ENCODE measurements at places on chromosomes 16 and 17. TPM values are rescaled to one million over a fixed set of nuclear protein-coding genes. Genes with fewer than 3 reads are reported as not detected.

GRCh38 chr16:17563323-17564091 lies 92.7 kb upstream of the XYLT1 start:
- H3K27ac ChIP-seq: no peak overlapping the region
- no peaks in the 10 kb centered on the region for H3K36me3 ChIP-seq
- no peak for DNase-seq
- peaks cover 4% of the 10 kb centered on the region for H3K27me3 ChIP-seq
- H3K4me3 ChIP-seq: no peak overlapping the region

The KARS1 gene
- total RNA-seq: 155 TPM

DNA sequence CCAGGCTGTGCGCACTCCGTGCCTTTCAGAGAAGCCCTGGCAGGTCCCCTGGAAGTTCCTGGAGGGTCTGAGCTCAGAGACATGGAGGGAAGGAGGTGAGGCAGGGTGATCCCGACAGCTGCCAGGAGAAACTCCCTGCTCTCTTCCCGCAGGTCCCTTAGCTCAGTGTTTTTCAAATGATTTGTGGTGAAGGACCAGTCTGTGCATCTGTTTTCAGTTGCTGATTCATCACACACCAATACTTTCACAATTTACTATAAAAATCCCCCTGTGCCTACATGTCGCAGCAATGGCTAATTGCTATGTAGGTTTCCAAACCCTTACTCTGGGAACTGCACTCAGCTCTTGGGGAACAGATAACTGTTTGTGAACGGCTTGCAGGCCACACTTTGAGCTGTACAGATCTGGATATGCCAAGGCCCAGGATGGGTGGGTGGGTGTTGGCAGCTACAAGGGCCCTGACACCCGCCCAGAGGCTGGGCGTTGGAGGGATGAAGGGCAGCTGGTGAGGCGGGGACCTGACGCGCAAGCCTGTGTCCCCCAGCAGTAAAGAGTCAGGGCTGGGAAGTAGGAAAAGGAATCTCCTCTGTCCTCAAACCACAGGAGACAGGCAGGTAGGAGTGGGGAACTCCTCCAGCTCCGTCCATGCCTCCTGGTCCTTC lies 20.5 kb upstream of the EMP2 start:
- no peak overlapping the region for H3K4me3 ChIP-seq
- DNase-seq: peak; percentile 48
- H3K27me3 ChIP-seq: peaks cover 9% of the 10 kb centered on the region

The RCVRN gene
- not detected for total RNA-seq

The KRTAP4-5 gene
- total RNA-seq: not detected

GRCh38 chr16:89345642-89346150 lies 128.2 kb downstream of the ZNF778 start:
- H3K27ac ChIP-seq: no peak overlapping the region
- no peaks in the 10 kb centered on the region for H3K27me3 ChIP-seq
- H3K4me1 ChIP-seq: peaks cover 24% of the 10 kb centered on the region

DNA sequence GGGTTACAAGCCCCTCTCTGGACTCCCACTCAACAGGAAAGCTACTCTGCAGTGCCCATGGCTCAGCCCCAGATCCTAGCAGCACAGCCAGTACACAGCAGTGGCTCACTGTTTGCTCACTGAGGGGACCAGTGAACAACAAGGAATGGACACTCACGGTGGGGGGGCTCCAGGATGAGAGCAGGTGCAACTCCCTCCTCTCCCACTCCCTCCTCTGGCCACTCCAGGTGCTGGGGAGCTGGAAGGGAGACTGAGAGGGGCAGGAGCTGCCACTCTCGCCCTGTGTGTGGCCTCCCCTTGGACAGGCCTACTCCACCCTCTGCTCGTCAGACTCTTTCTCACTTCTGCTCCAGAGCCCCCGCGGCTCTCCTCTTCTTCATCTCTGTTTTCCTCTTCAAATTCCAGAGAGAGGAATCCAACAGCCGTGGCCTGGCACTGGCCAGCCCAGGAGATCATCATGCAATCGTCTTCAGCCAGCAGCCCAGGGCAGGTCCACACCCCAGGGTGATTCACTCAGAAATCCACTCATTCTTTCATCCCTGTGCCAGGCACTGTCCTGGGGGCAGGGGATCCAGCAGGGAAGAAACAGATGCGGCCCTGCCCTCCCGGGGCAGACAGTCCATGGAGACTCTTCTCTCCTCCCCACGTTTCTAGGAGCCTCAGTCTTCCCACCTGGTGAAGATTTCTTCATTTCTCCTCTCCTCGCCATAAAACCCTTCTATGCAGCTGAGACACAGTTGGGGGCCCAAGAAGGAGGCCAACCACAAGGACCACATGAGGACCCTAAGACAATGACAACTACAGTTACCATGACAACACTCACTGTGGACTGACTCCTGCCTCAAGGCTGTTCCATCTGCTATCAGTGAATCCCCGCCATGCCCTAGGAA lies 30.7 kb downstream of the CFAP20 start:
- H3K27me3 ChIP-seq: no peaks in the 10 kb centered on the region
- H3K4me1 ChIP-seq: no peaks in the 10 kb centered on the region
- H3K27ac ChIP-seq: peak overlapping the region; percentile 2
- H3K4me3 ChIP-seq: no peak overlapping the region

The TP53TG3F gene
- total RNA-seq: not detected

The KRT15 gene
- total RNA-seq: 0.26 TPM

GRCh38 chr16:25060920-25061319 lies 45.8 kb upstream of the ARHGAP17 start:
- H3K36me3 ChIP-seq: no peaks in the 10 kb centered on the region
- H3K4me3 ChIP-seq: no peak overlapping the region
- H3K27me3 ChIP-seq: no peaks in the 10 kb centered on the region
- H3K4me1 ChIP-seq: peaks cover 5% of the 10 kb centered on the region

The PRR29 gene
- 0.54 TPM for total RNA-seq

GRCh38 chr16:3149630-3150345 lies 15.0 kb downstream of the ZNF213 start:
- H3K36me3 ChIP-seq: no peaks in the 10 kb centered on the region
- peak overlapping the region; percentile 68 for H3K27ac ChIP-seq
- H3K4me3 ChIP-seq: peak overlapping the region; percentile 74
- peaks cover 2% of the 10 kb centered on the region for H3K4me1 ChIP-seq

DNA sequence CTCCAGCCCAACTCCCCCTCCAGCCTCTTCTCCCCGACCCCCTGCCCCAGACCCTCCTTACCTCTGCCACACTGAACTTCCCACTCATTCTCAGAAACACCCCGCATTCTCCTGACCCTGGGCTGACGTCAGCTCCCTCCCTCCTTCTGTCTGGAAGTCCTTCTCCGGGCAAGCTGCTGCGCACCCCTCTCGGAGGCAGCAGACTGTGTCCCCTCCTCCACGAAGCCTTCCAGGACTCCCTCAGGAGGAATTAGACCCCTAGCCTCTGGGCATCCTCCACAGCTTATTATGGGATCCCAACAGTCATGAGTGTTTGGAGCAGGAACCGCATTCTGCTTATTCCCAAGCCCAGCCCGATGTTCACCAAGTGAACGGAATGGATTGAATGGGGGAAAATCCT lies 3.4 kb upstream of the RPL38 start:
- no peak for DNase-seq
- H3K36me3 ChIP-seq: peaks cover 6% of the 10 kb centered on the region
- H3K4me3 ChIP-seq: no peak overlapping the region
- peaks cover 7% of the 10 kb centered on the region for H3K4me1 ChIP-seq
- peaks cover 39% of the 10 kb centered on the region for H3K27me3 ChIP-seq

GRCh38 chr17:59521465-59522126 lies 43.8 kb upstream of the DHX40 start:
- no peak overlapping the region for H3K4me3 ChIP-seq
- H3K4me1 ChIP-seq: no peaks in the 10 kb centered on the region
- no peak overlapping the region for H3K27ac ChIP-seq

DNA sequence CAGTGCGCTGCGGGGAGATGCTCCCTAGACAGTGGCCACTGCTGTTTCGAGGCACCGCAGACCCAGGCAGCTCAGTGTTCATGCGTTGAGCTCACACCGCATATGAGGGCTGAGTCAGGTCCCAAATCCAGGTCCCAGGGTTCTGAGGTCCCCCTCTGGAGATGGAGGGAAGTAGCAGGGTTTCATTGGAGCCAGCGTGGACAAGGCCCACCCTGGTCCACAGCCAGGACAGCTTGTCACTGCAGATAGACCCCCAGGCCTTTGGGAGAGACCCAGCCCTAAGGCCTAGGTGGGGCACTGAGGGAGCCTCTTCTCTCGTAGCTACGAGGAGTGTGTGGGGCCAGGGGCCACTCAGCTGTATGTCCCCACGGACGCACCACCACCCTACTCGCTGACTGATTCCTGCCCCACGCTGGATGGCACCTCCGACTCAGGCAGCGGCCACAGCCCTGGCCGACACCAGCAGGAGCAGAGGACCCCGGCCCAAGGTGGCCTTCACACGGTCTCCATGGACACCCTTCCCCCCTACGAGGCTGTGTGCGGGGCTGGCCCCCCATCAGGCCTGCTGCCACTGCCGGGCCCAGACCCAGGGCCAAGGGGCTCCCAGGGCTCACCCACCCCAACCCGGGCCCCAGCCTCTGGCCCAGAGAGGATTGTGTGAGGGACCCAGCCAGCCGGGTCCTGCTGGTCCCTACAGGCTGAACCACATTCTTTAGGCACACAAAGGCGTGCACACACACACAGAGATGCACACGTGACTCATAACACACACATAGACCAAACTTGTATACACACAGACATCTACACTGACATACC lies 53.4 kb downstream of the BEAN1 start:
- H3K4me1 ChIP-seq: no peaks in the 10 kb centered on the region
- peaks cover 2% of the 10 kb centered on the region for H3K27me3 ChIP-seq
- no peaks in the 10 kb centered on the region for H3K36me3 ChIP-seq
- H3K27ac ChIP-seq: no peak overlapping the region
- DNase-seq: no peak

DNA sequence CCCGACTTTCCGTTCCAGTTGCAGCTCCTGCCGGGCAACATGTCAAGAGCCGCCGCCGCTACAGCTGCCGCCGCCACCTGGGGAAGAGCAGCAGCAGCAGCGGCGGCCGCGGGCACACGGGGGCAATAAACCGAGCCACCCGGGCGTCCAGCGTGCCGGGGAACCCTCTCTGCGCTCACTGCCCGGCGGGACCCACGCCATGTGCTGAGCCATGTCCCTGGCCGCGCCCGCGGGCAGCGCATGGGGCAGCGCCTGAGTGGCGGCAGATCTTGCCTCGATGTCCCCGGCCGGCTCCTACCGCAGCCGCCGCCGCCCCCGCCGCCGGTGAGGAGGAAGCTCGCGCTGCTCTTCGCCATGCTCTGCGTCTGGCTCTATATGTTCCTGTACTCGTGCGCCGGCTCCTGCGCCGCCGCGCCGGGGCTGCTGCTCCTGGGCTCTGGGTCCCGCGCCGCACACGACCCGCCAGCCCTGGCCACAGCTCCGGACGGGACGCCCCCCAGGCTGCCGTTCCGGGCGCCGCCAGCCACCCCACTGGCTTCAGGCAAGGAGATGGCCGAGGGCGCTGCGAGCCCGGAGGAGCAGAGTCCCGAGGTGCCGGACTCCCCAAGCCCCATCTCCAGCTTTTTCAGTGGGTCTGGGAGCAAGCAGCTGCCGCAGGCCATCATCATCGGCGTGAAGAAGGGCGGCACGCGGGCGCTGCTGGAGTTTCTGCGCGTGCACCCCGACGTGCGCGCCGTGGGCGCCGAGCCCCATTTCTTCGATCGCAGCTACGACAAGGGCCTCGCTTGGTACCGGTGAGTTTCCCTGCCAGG lies 604 bp downstream of the HS3ST3B1 start:
- peaks cover 8% of the 10 kb centered on the region for H3K27me3 ChIP-seq
- H3K27ac ChIP-seq: peak overlapping the region; percentile 76
- H3K36me3 ChIP-seq: no peaks in the 10 kb centered on the region
- no peak for DNase-seq
- peaks cover 40% of the 10 kb centered on the region for H3K4me1 ChIP-seq
- H3K4me3 ChIP-seq: peak overlapping the region; percentile 91

DNA sequence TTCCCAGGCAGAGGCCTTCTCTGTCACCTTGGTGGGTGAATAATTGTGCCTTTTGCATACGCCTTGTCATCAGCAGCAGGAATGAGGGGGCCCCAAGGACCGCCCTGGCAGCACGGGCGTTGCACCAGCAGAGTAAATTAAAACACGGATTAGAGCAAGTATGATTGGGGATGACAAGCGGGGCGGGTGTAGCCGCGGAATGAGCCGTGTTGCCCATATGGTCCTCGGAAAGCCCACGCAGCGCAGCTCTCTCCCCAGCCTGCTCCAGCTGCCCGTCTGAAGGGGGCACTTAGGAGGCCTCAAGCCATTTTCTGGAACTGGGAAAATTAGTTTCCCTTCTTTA lies 299.4 kb upstream of the IRX3 start:
- no peaks in the 10 kb centered on the region for H3K27me3 ChIP-seq
- H3K27ac ChIP-seq: no peak overlapping the region
- no peak for DNase-seq
- no peaks in the 10 kb centered on the region for H3K4me1 ChIP-seq

DNA sequence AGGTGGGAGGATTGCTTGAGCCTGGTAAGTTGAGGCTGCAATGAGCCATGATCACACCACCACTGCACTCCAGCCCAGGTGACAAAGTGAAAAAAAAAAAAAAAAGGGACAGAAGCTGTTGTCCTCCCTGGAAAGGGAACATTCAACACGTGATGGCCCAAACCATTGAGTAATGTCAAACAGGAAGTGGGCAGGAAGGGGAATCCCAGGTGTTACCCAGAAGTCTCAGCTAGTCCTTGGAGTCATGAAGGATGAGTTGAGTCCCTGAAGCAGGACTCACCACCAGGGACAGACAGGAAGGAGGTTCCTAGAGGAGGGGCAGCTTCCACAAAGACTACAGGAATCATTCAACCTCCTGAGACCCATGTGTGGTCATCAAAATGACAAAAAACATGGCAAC lies 19.8 kb upstream of the CMIP start:
- H3K36me3 ChIP-seq: no peaks in the 10 kb centered on the region
- no peak overlapping the region for H3K4me3 ChIP-seq
- H3K27me3 ChIP-seq: no peaks in the 10 kb centered on the region
- DNase-seq: no peak
- H3K4me1 ChIP-seq: no peaks in the 10 kb centered on the region
- H3K27ac ChIP-seq: no peak overlapping the region

The SLC35B1 gene
- 61.1 TPM for total RNA-seq

GRCh38 chr17:39533891-39534290 lies 72.6 kb downstream of the CDK12 start:
- H3K4me3 ChIP-seq: no peak overlapping the region
- no peaks in the 10 kb centered on the region for H3K27me3 ChIP-seq
- no peak overlapping the region for H3K27ac ChIP-seq
- peaks cover 30% of the 10 kb centered on the region for H3K36me3 ChIP-seq
- no peak for DNase-seq

The TNP2 gene
- total RNA-seq: not detected

- H3K27me3 ChIP-seq: peaks cover 12% of the 10 kb centered on the region
- H3K4me3 ChIP-seq: peak within 1 kb of the TSS; percentile 33
- no peaks in the 10 kb centered on the region for H3K36me3 ChIP-seq
- DNase-seq: no peak
- H3K27ac ChIP-seq: no peak within 1 kb of the TSS
Measured at GRCh38 chr16:82011199-82011641, at the start of gene SDR42E1. TSS of gene SDR42E1 (minus strand) at chr16:82011470. CDS start at chr16:82000858, 10,612 bp downstream.

The PDIA2 gene
- 1.2 TPM for total RNA-seq

The CLEC19A gene
- not detected for total RNA-seq

The TEKT5 gene
- total RNA-seq: not detected
